Activated CD4-positive, alpha-beta T cell treated with anti-CD3 and anti-CD28 coated beads for 24 hours (primary cell): ENCODE measurements at places on chromosomes 3 and 15.

DNA sequence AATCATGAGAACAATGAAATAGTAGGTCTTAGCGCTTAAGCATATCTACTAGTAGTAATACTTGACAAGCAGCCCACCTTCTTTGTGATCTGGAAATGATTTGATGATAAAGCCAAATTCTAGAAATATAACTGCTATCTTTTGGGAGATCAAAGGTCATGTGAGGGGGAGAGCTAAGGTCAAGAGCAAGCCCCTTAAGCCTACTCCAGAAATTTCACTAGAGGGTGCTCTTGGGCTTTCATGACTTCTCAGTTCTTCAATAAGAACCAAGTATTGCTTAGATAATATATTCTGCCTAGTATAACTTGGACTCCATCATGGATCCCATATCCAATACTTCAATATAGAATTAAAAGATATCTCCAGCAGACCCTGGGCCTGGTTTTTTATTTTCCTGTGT lies 319.6 kb downstream of the ZBTB20 start:
- DNase-seq, result no peak

- no peak for DNase-seq
Measured at GRCh38 chr3:130900959-130901358, 7.1 kb downstream of the ATP2C1 start.

DNA sequence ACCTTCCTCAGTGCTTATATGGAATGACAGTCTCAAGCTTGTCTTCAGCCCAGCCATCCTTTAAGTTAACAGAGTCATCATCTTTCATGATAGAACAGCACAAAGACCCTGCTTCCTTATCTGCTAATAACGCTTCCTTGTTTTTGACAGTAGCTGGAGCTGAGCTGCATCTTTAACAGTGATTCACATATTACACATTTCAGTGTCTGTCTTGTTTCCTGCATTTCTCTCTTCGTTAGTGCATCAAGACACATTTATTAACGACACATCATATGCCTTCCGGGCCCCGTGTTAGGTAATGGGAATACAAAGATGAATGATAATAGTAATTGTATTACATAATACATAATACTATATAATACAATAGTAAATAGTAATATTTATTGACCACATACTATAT lies 30.2 kb upstream of the GREM1 start:
- DNase-seq, result no peak

DNA sequence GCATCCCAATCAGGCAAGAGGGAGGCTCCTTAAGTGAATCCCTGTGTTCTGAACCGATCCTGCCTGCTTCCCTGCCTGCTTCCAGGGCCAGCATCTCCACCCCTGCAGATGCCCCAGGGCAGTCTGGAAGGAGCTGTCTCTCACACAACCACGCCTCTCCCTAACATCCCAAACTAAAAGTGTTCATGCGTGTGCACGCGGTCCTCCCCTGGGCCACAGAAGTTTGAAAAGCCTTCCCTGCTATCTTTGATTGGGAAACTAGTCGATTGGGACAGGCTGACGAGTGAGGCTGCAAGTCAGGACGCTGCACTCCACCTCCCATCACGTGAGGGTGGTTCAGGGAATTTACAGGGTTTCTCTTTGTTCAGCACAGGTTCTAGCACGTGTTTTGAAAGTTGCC lies 340.9 kb upstream of the ICE2 start:
- DNase-seq, result no peak

GRCh38 chr3:146092230-146092629 lies 68.8 kb downstream of the PLOD2 start:
- no peak for DNase-seq

- no peak for DNase-seq
Measured at GRCh38 chr3:134636406-134636805, 14.4 kb downstream of the KY start.

DNA sequence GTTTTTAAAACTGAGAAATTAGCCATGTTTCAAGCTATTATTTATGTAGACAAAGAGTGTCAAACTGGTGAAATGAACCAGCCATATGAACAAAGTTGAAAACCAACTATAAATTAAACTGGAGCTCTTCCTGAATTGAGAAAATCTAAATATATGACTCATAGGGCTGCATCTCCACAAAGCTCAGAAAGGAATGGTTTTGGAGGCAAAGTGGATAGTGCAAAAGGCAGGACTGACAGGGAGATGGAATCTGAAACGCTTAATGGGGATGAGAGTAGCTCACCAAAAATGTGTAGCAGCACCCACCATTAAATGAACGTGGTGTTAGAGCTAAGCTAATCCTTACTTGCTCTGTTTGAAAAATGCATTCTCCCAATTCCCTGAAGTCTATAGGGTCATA lies 1066.0 kb downstream of the AGBL1 start:
- no peak for DNase-seq

- no peak for DNase-seq
Measured at GRCh38 chr3:77601823-77602415, 562.0 kb downstream of the ROBO2 start.

GRCh38 chr15:28125673-28126651 lies 26.8 kb upstream of the OCA2 start:
- no peak for DNase-seq

DNA sequence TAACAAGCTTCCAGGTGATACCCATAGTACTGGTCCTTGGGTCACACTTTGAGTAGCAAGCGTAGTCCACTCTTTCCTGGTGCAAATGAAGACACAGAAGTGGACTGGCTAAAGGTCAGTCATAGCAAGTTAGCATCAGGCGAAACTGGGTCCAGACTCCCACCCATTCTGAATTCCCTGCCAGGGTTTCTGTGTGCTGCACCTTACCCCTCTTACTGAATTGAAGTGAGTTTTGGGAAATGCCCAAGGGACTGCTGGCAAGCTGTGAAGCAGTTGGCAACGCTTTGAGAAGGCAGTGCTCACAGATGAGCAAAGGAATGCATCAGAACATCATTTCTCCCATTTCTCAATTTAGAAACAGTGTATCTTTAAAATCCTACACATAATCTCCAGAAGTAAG lies 1.8 kb upstream of the LSG1 start:
- no peak for DNase-seq

- no peak for DNase-seq
Measured at GRCh38 chr15:50872832-50873426, 35.6 kb upstream of the AP4E1 start.

GRCh38 chr3:11610044-11610671 lies 33.6 kb downstream of the VGLL4 start:
- DNase-seq, result no peak
